T-cell (primary cell): ENCODE measurements at places on chromosomes 5 and 9.

DNA sequence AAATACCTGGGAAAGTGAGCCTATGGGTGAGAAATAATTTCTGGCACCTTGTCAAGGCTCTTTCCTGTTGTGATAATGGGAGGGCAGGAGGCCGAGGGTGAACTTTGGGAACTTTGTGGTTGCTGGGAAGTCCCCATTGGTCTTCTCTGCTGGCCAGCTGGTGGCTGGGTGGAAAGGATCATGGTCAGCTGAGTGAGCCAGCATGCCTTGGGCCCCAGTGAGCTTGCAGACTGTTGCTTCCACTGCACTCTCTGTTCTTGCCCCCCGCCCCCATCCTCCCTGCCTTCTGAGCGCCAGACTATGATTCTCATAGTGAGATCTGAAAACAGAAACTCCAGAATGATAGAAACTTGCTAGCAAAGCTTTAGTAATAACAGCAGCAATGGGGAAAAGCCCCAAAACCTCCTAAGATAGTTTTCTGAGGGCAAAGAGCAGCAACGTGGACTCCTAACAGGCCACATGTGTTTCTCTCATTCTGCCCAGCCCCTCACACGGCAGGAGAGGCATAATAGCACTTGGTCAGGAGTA, 139.2 kb upstream of the SMARCA2 start:
- no peak for DNase-seq

GRCh38 chr5:29587832-29588231, 1605.7 kb upstream of the CDH6 start:
- no peak for DNase-seq

DNA sequence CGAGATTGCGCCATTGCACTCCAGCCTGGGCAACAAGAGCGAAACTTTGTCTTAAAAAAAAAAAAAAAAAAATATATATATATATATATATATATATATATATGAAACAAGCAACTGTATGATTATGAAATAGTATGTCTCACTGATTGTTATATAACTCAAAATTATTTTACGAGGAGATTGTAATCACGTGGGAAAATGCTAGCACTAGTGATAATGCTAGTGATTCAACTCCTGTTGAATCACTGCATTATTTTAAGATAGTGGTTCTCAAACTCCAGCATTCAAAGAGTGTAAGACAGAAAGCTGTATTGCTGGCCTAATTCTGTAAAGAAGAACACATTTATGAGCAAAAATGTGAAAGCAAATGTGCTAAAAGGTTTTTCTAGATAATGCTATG, 12.4 kb upstream of the PTPN3 start:
- DNase-seq, result no peak

GRCh38 chr5:72242796-72243475, 77.1 kb downstream of the MRPS27 start:
- no peak for DNase-seq

- no peak for DNase-seq
These were observed 481.7 kb upstream of the KLF4 start for GRCh38 chr9:107971241-107971640.

- DNase-seq, result no peak
These were observed 21.9 kb downstream of the CSF2 start for GRCh38 chr5:132095424-132095972.

DNA sequence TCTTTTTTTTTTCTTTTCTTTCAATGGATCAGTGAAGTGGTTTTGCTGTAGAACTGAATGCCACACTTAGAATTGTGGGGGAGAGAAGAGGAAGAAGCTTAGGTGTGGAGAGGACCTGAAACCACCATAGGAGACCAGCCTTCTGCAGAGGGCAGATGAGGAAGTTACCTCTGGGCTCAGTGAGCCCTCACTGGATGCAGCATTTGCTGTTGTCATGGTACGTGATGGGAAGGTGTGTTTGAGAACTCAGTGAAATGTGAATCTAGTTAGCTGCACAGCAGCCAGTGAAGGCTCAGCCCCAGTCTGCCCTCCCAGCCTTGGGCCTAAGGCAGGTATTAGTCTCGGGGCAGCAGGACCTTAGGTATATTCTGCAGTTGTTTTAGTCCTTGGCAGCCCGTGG, 17.5 kb downstream of the CYFIP2 start:
- DNase-seq, result peak; percentile 36

- no peak for DNase-seq
These were observed 65.4 kb downstream of the RNF130 start for GRCh38 chr5:180006141-180006540.

GRCh38 chr5:1481266-1481958, 36.2 kb upstream of the SLC6A3 start:
- DNase-seq, result no peak

GRCh38 chr5:2749514-2750025, 1.9 kb downstream of the IRX2 start:
- DNase-seq, result no peak

GRCh38 chr9:123669346-123669745, 260.6 kb downstream of the DENND1A start:
- no peak for DNase-seq

- peak; percentile 14 for DNase-seq
These were observed 836 bp downstream of the PCSK5 start for GRCh38 chr9:75891277-75891741.

DNA sequence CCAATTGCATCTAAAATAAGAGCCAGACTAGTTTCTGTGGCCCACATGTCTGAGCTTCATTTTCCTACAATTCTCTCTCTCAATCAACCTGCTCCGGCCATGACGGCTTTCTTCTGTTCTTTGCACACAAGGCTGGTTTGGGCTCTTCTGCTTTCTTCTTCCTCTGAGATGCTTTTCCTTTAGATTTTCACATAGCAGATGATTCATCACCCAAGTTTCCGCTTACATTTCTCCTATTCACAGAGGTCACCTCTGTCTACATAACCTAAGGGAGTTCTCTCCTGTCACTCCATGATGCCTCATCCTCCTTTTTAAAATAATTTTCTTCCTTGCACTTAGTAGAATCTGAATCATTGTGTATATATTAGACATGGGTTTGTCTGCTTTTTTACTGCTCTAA, 334.6 kb upstream of the TUSC1 start:
- no peak for DNase-seq

- DNase-seq, result no peak
These were observed 107.0 kb downstream of the VAV2 start for GRCh38 chr9:133884907-133885744.

DNA sequence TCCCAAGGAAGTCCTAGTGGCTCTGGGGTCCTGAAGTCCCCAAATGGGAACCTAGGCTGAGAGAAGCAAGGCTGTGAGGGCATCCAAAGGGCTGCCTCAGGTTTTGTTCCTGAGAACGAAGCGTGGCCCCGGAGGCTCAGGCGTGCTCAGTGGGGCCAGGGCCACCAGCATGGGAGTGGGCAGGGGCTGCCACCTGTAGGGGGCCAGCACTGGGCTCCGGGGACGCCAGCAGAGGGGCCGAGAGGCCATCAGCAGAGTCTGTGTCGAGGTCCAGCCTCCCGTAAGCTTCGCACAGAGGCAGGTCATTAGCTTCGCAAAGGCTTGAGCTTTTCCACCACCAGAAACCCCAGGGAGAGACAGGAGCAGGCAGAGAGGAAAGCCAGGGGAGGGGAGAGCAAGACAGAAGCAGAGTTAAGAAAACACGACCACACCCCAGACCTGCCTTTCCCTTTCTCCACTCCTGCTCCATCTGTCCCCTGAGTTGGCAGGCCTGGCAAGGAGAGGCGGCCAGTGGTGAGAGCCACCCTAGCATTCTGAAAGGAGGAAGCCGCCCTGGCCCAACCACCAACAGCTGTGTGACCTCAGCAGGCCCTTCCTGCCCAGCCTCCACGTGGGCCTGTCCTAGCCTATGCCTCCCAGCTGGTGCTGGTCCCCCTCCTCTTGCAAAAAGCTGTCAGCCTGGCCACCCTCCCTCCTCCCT, 5.5 kb upstream of the SURF6 start:
- DNase-seq, result no peak

- no peak for DNase-seq
These were observed 54.3 kb downstream of the MTMR12 start for GRCh38 chr5:32258424-32258823.

DNA sequence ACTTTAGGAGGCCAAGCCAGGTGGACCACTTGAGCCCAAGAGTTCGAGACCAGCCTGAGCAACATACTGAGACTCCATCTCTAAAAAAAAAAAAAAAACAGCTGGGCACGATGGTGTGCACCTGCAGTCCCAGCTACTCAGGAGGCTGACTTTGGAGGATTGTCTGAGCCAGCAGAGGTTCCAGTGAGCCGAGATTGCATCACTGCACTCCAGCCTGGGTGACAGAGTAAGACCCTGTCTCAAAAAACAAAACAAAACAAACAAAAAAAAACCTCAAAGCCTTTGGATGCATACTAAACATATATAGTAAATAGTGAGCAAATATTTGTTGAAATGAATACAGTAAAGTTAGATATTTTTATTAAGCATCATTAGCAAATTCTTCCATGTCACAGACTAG, 5.3 kb downstream of the SLC35D2 start:
- no peak for DNase-seq

- DNase-seq, result no peak
These were observed 194.0 kb downstream of the CRB2 start for GRCh38 chr9:123550012-123550411.

GRCh38 chr5:180639741-180640610, 9.4 kb downstream of the FLT4 start:
- DNase-seq, result no peak

GRCh38 chr5:172453986-172454357, 353 bp downstream of the SH3PXD2B start:
- no peak for DNase-seq

GRCh38 chr9:117182046-117182445, 232.8 kb downstream of the ASTN2 start:
- DNase-seq, result no peak

DNA sequence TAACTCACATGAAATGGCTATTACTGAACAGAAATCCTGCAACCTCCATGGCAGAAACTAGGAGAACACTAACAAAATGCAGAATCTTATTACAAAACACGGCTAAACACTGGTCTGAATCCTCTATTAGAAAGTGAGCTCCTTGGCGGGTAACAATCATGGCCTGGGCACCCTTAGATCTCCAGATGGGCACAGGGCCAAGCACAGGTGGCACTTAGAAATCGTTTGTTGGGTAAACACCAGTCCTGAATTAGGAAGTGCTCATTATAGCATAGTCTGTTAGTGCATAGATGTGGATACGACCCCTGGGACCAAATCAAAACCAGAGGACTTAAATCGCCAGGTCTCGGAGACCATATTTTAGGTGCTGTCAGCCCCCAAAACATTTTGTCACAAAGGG, 14.4 kb downstream of the VDAC1 start:
- DNase-seq, result no peak

GRCh38 chr5:88675708-88676636, 207.0 kb downstream of the MEF2C start:
- no peak for DNase-seq

GRCh38 chr9:17322882-17323864, 188.3 kb downstream of the CNTLN start:
- DNase-seq, result no peak
